Activated naive CD8-positive, alpha-beta T cell treated with anti-CD3 and anti-CD28 coated beads, Interleukin-2, amount 10 ng/mL, durations not matched to agents 7 days and 5 days (primary cell): ENCODE measurements at places on chromosomes 5 and 9. TPM values are rescaled to one million over a fixed set of nuclear protein-coding genes. Genes with fewer than 3 reads are reported as not detected.

GRCh38 chr9:117757561-117758190 is 53.5 kb downstream of the TLR4 start:
- DNase-seq: no peak
- H3K27ac ChIP-seq: no peak overlapping the region
- peaks cover 30% of the 10 kb centered on the region for H3K27me3 ChIP-seq

DNA sequence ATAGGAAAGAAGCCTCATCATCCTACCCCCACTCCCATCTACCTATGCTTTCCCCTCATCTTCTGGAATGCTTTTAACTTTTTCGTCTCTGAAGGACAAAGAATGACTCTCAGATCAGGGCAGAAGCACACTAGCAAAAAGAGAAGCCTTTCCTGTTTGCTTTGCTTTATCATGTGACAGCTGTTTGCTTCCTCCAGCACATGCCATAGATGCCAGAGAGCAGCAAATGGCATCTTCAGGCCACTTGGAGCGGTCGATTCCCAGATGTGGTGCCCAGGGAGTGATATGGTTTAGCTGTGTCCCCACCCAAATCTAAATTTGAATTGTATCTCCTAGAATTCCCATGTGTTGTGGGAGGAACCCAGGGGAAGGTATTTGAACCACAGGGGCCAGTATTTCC is 294.8 kb downstream of the GADD45G start:
- H3K36me3 ChIP-seq: peaks cover 3% of the 10 kb centered on the region
- no peaks in the 10 kb centered on the region for H3K4me1 ChIP-seq
- H3K27me3 ChIP-seq: peaks cover 73% of the 10 kb centered on the region
- DNase-seq: no peak
- H3K27ac ChIP-seq: no peak overlapping the region

GRCh38 chr5:60852940-60853339 is 8.9 kb upstream of the ELOVL7 start:
- no peaks in the 10 kb centered on the region for H3K36me3 ChIP-seq
- peaks cover 9% of the 10 kb centered on the region for H3K27me3 ChIP-seq
- H3K4me3 ChIP-seq: no peak overlapping the region
- no peak overlapping the region for H3K27ac ChIP-seq
- DNase-seq: no peak
- H3K4me1 ChIP-seq: no peaks in the 10 kb centered on the region

DNA sequence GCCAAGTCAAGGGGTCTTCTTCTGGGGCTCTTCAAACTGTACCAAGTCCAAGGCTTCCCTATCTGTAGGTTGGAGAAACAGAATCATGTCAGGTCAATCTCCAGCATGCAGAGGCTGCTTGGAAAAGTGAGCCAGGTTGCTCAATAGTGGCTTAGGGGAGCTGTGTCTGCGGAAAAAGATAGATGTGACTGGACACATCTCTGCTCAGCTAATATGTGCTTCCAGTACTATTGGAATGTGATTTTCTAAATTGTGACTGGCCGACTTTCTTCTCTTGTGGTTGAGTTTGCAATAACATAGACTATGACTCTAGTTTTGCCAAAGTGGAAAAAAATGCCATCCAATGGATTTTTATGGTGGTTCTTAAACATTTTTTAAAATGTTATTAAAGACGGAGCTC is 136.7 kb downstream of the BOD1 start:
- DNase-seq: no peak
- H3K36me3 ChIP-seq: no peaks in the 10 kb centered on the region
- H3K27me3 ChIP-seq: no peaks in the 10 kb centered on the region
- H3K4me3 ChIP-seq: no peak overlapping the region

GRCh38 chr9:115014438-115014837 is 84.0 kb upstream of the TNFSF8 start:
- H3K27me3 ChIP-seq: peaks cover 2% of the 10 kb centered on the region
- H3K36me3 ChIP-seq: peaks cover 11% of the 10 kb centered on the region
- H3K4me3 ChIP-seq: no peak overlapping the region
- peak overlapping the region; percentile 73 for H3K27ac ChIP-seq
- peaks cover 45% of the 10 kb centered on the region for H3K4me1 ChIP-seq

DNA sequence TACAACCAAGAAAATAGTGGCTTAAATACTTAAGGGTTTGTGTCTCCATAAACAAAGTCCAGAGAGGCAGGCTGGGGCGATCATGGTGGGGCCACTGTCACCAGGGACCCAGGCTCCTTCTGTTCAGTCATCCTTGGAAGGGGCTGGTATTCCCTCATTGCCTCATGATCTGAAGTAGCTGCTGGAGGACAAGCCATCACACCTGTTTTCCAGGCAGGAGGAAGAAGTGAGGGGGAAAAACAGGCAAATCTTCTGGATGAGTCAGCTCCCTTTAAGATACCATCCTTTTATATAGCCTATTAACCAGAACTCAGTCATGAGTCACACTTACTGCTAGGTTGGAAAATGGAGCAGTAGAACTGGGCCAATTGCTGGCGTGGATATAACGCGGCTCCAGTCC is 92.3 kb downstream of the DAP start:
- no peak for DNase-seq
- no peak overlapping the region for H3K4me3 ChIP-seq
- peaks cover 3% of the 10 kb centered on the region for H3K27me3 ChIP-seq
- H3K36me3 ChIP-seq: no peaks in the 10 kb centered on the region
- peaks cover 2% of the 10 kb centered on the region for H3K4me1 ChIP-seq

- H3K27me3 ChIP-seq: no peaks in the 10 kb centered on the region
- peak within 1 kb of the TSS; percentile 92 for H3K27ac ChIP-seq
- H3K4me3 ChIP-seq: peak within 1 kb of the TSS; percentile 92
- DNase-seq: peak; percentile 90
- peaks cover 4% of the 10 kb centered on the region for H3K4me1 ChIP-seq
Observed at GRCh38 chr9:128339761-128340690, at the start of gene SLC27A4. SLC27A4 (plus strand) TSS chr9:128340527; CDS start chr9:128343133, 2,606 bp downstream.

GRCh38 chr9:17064558-17064957 is 70.3 kb upstream of the CNTLN start:
- no peak for DNase-seq
- H3K36me3 ChIP-seq: no peaks in the 10 kb centered on the region

- H3K4me1 ChIP-seq: no peaks in the 10 kb centered on the region
- peaks cover 6% of the 10 kb centered on the region for H3K27me3 ChIP-seq
- no peak overlapping the region for H3K4me3 ChIP-seq
- H3K36me3 ChIP-seq: no peaks in the 10 kb centered on the region
Observed at GRCh38 chr9:130523921-130524320, 55.5 kb upstream of the FUBP3 start.

DNA sequence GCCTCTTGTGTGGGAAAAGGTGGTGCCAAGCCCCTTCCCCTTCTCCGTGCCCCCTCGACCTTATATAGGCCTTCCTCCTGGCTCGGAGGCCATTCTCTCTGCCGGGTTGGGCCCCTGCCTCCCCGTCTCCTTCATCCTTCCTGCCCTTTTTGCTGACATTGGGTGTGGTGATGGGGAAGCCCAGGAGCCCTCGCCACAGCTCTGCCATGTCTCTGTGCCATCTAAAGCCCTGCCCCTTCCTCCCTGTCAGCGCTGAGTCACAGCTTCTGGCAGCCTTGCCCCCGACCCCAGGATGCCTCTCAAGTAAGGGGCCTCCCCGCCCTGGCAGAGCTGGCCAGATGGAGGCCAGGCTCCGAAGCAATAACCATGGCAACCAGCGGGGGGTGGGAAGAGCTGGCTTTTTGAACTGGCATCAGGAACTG is 30.4 kb downstream of the JADE2 start:
- peak overlapping the region; percentile 88 for H3K27ac ChIP-seq
- peaks cover 20% of the 10 kb centered on the region for H3K36me3 ChIP-seq
- DNase-seq: peak; percentile 69
- H3K4me1 ChIP-seq: peaks cover 24% of the 10 kb centered on the region
- H3K4me3 ChIP-seq: peak overlapping the region; percentile 50

DNA sequence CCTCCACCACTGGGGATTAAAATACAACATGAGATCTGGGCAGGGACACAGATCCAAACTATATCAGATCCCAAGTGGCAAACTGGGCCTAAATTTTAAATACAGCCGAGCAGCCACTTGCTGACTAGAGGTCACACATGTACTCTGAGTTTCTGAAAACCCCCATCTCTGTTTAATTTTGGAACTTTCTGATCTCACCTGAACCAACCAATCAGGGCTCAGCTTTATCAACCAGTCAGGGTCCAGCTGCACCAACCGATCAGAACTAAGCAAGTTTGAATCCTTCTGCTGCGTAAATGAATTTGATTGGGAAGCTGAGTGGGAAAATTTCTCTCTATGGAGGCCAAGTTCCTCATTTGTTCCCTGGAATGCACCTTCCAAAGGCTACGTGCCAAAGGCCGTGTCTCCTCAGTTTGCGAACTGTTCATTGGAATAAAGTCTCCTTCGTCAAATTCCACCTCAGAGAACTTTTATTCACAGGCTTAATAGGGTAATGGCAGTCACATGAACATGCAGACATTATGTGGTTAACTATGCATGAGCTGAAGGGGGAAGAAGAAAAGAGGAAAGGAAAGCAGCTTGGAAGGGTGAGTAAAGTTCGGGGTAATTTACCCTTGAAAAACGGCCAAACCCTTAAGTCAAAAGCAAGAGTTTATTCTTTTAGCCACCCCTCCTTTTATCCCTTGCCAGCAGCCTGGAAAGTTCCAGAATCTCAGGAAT is 3.7 kb downstream of the CD180 start:
- H3K36me3 ChIP-seq: peaks cover 19% of the 10 kb centered on the region
- no peak for DNase-seq
- peaks cover 24% of the 10 kb centered on the region for H3K4me1 ChIP-seq
- H3K27me3 ChIP-seq: no peaks in the 10 kb centered on the region
- no peak overlapping the region for H3K27ac ChIP-seq
- H3K4me3 ChIP-seq: no peak overlapping the region

GRCh38 chr5:124025306-124025845 is 513.4 kb downstream of the CSNK1G3 start:
- no peak overlapping the region for H3K4me3 ChIP-seq
- no peak for DNase-seq
- no peaks in the 10 kb centered on the region for H3K4me1 ChIP-seq

GRCh38 chr9:99038484-99038820 is 66.5 kb upstream of the TGFBR1 start:
- H3K36me3 ChIP-seq: no peaks in the 10 kb centered on the region
- H3K27ac ChIP-seq: no peak overlapping the region
- no peak for DNase-seq
- H3K27me3 ChIP-seq: no peaks in the 10 kb centered on the region

DNA sequence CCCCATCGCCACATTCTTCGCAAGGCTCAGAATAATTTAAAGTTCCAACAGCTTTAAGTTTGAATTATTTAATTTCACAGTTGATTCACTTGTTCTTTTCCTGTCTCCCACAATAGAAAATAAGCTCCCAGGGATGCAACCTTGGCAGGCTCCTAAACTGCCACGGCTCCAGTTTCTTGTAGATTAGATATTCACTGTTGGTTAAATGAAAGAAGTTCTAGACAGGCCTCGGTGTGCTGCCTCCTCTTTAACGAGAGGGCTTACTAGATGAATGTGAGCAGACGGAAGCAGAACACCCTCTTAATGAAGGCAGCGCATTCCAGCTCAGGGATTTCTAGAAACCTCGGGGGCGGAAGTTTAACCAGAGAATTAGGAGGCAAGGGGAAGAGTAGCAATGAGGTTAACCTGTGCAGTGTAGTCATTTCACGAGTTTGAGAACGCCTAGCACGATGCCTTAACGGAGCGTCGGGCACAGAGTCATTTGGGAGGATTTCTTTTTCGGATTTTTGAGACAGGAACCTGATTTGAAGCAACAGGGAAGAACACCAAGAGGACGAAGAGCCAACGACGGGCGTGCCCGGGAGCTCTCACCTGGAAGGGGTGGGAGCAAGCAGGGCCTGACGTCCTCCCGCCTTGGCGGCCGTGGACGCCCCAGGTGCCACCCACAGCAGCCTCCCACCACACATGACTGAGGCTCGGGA is 637 bp upstream of the SMC5 start:
- no peaks in the 10 kb centered on the region for H3K27me3 ChIP-seq
- peak overlapping the region; percentile 95 for H3K4me3 ChIP-seq
- peaks cover 46% of the 10 kb centered on the region for H3K4me1 ChIP-seq
- peak; percentile 71 for DNase-seq
- H3K27ac ChIP-seq: peak overlapping the region; percentile 94

DNA sequence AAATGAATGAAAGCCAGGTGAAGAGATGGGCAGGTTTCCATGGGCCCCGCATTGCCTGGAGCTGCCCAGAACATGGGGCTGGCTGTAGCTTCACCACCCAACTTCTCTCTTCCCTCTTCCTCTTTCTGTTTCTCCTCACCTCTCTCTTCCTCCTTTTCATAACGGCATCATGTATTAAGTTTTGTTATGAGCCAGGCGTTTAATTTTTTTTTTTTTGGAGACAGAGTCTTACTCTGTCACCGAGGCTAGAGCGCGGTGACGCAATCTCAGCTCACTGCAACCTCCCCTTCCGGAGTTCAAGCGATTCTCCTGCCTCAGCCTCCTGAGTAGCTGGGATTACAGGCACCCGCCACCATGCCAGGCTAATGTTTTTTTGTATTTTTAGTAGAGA is 13.0 kb upstream of the SPINK4 start:
- H3K36me3 ChIP-seq: no peaks in the 10 kb centered on the region
- peaks cover 13% of the 10 kb centered on the region for H3K4me1 ChIP-seq
- H3K27me3 ChIP-seq: peaks cover 4% of the 10 kb centered on the region
- no peak overlapping the region for H3K4me3 ChIP-seq
- H3K27ac ChIP-seq: peak overlapping the region; percentile 5

DNA sequence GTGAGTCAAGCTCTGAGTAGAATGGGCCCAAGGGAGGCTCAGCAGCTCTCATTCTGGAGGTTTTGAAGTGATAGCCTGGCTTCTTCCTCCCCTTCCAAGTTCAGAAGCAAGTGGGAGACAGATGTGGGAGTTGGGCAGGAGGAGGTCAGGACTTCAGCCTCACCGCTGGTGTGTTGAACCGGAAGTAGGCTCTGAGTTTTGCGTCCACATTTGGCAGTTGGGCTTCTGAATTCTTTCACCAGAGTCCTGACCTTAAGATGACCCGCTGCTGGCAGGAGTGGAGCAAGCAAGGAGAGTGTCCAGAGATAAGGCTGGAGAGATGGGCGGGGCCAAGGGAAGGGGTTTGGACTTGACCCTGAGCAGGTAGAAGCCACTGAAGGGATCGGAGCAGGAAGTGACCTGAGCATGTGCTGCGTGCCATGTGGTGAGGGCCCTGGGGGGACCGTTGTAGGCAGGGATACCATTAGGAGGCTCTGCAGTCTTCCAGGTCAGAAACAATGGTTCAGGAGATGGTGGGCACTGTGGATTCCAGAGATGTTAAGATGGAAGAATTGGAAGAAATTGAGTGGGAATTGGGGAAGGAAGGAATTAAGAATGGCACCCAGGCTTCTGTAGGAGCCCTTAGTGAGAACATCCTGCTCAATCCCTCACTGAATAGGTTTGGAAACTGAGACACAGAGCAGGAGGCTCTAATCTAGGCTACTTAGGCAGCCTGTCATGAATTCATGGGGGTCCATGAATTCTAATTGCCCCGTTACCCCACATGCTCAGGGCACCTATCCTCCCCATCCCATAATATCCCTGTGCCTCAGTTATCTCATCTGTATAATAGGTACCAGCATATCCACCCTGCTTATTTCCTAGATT is 25.9 kb downstream of the GALNT12 start:
- H3K4me1 ChIP-seq: no peaks in the 10 kb centered on the region
- no peak overlapping the region for H3K27ac ChIP-seq
- peaks cover 4% of the 10 kb centered on the region for H3K36me3 ChIP-seq
- no peak overlapping the region for H3K4me3 ChIP-seq
- no peak for DNase-seq

- no peaks in the 10 kb centered on the region for H3K27me3 ChIP-seq
- peaks cover 4% of the 10 kb centered on the region for H3K4me1 ChIP-seq
- H3K27ac ChIP-seq: peak overlapping the region; percentile 27
Observed at GRCh38 chr9:136839229-136840139, 2.8 kb upstream of the AJM1 start.

BHMT2 gene
- not detected for total RNA-seq

IRX2 gene
- not detected for total RNA-seq

ANKRD18B gene
- total RNA-seq: not detected

C9 gene
- total RNA-seq: not detected

FOXD4L5 gene
- total RNA-seq: 0.19 TPM

IFNB1 gene
- 0.37 TPM for total RNA-seq

OTP gene
- not detected for total RNA-seq

REXO4 gene
- 28.9 TPM for total RNA-seq

PHPT1 gene
- 89.0 TPM for total RNA-seq
